ENCODE measurements at places on chromosomes 2 and 18.

GRCh38 chr2:127525691-127526131 lies 578 bp downstream of the IWS1 start:
- no peak for DNase-seq

DNA sequence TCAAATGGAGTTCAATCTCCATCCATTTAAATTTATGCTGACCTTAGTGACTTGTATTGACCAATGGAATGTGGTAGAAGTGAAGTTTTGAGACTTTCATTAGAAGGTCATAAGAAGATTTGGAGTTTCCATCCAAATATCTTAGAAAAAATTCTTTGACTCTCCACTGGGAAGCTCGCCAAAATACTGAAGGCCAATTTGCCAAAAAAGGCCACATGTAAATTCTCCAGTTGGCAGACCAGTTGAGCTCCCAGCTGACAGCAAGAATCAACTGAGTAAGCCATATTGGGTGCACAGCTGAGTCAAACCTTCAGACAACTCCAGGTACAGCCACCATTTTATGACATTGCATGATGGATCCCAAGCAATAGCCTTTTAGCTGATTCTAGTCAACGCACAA lies 228.3 kb upstream of the SETBP1 start:
- DNase-seq, result no peak

GRCh38 chr18:9884532-9885140 lies 1.1 kb upstream of the TXNDC2 start:
- DNase-seq, result no peak

- DNase-seq, result no peak
Observed at GRCh38 chr2:140596447-140596846, 1534.4 kb downstream of the LRP1B start.

- DNase-seq, result peak; percentile 85
Observed at GRCh38 chr2:41933046-41933420, 114.8 kb upstream of the PKDCC start.

- no peak for DNase-seq
Observed at GRCh38 chr2:189213250-189213649, 33.7 kb upstream of the COL5A2 start.

DNA sequence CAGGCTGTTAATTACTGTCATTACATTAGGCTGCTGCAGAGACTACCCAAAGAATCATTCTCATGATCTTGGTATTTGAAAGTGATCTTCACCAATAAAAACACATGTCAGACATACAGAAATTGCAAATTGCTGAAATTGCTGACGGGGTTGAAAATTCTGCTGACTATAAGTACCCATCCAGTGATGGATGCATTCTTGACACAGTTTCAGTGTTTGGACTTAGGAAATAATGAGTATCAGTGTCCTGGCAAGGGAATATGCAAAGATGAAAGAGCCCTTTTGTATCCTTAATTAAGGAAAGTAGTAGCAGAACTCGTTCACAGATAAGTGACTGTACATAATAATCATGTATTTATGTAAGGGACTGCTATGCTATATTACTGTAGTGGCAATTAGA lies 221.1 kb upstream of the ATP5MC3 start:
- DNase-seq, result no peak

- DNase-seq, result no peak
Observed at GRCh38 chr18:52451256-52451655, 111.3 kb downstream of the DCC start.

DNA sequence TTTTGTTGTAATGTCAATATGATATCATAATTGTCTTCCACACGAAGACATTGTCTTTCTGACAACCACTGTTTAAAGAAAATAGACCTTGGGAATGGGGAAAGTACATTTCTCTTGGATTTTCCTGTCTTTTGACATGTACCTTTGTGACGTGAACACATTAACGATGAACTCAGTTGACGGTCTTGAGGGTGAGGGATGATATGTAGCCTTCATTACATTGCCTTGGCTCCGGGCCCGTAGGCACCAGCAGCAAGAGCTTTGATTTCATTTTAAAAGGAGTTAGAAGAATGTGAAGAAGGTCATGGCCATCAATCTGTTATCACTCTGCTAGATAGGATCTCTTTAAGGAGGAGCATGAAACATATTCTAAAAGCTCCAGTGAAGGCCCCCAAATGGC lies 80.9 kb downstream of the LYPD6B start:
- DNase-seq, result no peak

DNA sequence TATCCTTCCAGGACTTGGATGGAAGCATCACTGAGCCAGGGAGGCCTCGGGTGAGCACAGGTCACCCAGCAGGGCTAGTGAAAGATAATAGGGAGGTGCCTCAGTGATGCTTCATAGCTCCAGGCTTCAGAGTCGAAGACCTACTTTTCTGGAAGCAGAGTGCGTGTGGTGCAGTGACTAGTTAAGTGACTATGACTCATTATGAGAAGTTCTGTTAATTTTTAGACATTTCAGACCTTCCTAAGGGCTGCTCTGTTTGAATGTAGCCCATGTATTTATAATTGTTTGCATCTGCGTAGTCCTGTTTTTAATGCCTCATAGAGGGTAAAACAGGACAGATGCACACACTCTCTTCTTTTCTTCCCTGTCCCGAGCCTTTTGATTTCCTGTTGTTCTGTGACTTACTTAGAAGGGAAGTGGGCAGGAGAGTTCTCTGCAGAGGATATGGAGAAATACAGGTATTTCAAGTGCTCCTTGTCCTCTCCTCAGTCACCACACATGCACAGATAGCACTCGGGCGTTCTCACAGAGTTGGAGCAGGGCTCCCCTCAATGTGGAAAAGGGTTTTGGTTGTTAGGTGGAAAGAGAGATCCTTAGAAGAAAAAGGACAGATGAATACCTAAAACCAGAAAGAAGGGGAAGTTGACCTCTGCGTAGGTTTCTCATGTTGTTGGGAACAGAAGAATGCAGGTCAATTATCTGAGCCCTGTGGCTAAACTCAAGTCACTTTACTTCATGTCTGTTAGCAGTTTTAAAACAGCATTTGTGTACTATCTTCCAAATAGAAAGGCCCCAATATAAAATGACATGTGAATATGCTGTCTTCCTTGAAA lies 34.7 kb downstream of the RALB start:
- no peak for DNase-seq

DNA sequence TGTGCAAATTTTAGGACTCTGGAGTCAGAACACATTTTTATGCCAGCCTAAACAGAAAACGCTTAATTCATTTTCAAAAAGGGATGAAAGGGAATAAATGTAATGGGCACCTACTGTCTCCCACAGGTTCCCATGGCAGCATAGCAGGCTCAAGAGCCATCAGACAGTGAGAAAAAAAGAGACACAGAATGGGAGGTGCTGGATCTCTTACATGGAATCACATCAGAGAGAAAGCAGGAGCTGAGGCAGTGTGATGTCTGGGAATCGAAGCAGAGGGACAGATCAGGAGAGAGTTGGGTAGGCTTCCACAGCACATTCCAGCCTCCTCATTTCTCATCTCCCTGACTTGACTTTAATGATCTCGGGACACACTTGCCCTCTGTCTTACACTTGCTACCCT lies 684.3 kb downstream of the KCNJ3 start:
- no peak for DNase-seq

DNA sequence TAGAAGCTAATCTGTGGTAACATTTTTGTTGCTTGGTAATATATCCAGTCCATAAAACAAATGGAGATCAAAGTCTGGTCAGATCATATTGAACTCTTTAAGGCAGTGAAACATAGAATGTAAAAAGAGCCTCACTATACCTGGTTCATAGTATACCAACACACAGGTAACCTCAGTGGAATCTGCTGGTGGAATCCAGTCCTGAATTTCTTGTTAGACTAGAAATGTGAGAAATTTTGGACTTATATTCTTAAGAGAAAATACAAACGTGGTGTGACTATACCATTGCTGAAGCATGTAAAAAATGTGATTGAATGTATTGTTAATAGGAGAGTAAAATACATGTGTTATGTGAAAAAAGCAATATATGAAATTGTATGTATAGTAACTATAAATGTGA lies 46.1 kb upstream of the GRHL1 start:
- no peak for DNase-seq

DNA sequence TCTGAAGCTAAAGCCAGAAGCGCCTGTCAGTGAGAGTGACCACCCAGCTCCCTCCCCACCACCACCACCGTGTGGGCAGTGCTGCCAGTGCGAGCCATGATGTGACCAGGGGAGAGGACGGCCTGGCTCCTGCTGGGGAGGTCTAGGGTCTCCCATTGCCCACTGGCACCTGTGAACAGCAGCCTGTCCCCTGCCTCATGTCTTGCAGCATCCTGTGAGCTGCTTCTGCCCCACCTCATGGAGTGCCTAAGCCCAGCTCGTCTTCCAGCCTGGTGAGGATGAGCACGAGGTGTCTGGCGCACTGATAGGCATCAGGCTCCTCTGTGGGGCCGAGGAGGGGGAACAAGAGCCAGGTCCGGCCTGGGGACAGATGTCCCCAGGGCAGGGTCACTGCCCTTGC lies 61.4 kb downstream of the FAM168B start:
- DNase-seq, result no peak

DNA sequence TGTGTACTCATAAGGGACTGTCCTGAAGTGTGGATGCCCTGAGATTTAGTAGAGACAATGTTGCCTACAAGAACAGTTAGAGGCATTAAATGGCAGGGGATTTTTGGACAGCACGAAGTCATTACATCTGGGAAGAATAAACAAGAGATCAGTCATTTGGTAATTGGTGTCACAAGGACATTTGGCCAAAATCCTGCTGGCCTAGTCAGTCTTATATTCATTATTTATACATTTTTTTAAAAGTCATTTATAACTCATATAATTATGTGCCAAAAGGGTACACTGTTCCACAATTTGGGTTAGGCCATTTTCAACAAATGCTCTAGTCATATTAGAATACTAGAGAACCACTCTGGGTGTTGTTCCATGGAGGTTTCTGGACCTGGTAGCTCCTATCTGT lies 104.7 kb downstream of the LRATD1 start:
- no peak for DNase-seq

DNA sequence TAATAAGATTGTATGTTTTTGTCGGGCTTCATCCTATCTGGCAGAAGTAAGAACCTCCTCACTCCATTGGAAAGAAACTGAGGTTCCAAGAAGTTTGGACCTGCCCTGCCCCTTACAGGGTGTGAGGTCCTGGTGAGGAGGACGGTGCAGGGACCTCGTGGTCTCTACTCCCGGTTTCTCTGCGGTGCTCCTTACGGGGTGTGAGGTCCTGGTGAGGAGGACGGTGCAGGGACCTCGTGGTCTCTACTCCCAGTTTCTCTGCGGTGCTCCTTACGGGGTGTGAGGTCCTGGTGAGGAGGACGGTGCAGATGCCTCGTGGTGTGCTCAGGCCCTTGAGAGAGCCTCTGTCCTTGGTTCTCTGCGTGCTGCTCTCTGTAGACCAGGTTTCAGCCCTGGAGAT lies 5.2 kb downstream of the CTDP1 start:
- no peak for DNase-seq

- DNase-seq, result no peak
Observed at GRCh38 chr2:135791418-135792190, 45.4 kb downstream of the LCT start.

DNA sequence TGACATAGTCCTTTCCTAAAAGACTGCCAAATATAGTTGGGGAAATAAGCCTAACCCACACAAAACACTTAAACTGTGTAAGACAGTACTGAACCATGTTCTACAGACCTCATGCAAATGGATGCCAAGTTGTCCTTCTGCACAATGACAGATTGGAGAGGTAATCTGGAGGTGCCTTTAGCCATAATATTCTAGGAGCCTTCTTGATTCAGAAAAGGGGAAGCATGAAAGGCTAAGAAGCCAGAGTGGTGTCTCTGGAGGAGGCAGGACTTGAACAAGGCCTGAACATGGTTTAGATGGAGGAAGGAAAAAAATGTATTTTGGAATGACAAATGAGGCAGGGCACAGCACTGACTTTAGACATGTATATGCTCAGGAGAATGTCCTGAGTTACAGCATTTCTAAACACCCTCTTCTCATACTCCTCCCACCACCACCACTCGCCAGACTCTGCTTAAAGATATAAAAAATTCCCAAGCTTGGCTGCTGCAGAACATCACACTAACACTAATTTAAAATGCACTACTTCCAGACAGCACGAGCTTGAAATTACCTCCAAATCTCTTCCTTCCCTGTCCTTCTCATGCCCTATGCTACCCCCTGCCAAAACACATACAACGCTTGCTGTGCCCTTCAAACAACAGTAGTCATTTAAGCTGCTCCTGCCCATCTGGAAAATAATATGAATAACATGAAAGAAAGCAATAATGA lies 110.4 kb downstream of the ANKRD44 start:
- no peak for DNase-seq

- no peak for DNase-seq
Observed at GRCh38 chr2:178109813-178110212, 2.4 kb upstream of the RBM45 start.

- no peak for DNase-seq
Observed at GRCh38 chr2:196177124-196177523, 5.7 kb upstream of the STK17B start.

- no peak for DNase-seq
Observed at GRCh38 chr2:201257956-201258665, 2.2 kb upstream of the CASP8 start.

GRCh38 chr2:177556153-177556552 lies 163.6 kb downstream of the AGPS start:
- no peak for DNase-seq

DNA sequence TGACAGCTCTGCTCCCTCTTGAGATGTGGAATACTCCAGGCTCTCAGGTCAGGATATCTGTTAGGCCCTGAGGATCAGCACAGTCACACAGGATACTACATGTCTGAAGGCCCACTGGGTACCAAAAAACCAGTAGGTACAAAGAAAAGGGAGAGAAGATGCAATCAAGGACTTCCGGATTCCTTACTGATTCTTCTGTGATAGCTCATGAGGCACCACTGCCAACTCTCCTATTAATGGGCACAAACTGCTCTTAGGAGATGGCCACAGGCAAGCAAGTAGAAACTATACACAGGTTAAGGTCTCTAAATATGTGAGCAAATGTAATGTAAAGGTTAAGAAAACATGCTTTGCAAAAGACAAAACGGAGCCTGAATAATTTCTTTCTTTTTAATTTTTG lies 3.5 kb downstream of the TMEM127 start:
- no peak for DNase-seq

DNA sequence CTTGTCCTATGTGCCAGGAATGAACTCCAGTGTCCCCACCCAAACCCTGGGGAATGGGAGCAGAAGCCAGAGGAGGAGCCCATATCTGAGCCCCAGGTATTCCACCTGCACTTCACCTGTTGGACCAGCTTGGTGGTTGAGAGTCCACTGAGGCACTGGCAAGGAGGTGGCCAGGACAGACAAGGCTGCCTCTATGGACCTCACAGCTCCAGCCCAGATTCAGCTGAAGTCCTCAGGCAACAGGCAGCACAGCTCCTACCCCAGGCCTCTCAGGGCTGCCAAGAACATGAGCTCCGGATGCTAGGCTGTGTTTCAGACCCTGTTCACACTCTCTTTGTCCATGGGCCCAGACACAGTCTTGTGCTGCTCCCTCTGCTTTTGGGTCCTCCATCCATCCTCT lies 2.9 kb upstream of the IL1F10 start:
- no peak for DNase-seq

DNA sequence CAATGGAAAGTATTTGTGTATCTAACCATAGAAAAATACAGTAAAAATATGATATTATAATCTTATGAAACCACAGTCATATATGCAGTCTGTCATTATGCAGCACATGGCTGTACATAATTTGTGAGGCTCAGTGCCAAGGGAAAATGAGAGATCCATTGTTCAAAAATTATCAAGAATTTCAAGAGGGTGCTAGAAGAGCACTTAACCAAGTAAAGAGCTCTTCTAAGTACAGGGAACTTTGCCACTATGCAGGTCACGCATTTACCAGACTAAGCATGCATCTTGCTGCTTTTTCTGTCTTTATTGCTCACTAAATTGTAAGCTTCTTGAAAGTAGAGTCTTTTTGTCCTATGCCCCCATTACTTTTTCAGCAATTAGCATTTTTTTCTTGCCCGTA lies 438.0 kb downstream of the LRP1B start:
- no peak for DNase-seq

Measured in WERI-Rb-1 (cell line).